ENCODE measurements at places on chromosomes 2 and 18.

- no peak for DNase-seq
Measured at GRCh38 chr2:143158098-143158497, 28.9 kb downstream of the ARHGAP15 start.

DNA sequence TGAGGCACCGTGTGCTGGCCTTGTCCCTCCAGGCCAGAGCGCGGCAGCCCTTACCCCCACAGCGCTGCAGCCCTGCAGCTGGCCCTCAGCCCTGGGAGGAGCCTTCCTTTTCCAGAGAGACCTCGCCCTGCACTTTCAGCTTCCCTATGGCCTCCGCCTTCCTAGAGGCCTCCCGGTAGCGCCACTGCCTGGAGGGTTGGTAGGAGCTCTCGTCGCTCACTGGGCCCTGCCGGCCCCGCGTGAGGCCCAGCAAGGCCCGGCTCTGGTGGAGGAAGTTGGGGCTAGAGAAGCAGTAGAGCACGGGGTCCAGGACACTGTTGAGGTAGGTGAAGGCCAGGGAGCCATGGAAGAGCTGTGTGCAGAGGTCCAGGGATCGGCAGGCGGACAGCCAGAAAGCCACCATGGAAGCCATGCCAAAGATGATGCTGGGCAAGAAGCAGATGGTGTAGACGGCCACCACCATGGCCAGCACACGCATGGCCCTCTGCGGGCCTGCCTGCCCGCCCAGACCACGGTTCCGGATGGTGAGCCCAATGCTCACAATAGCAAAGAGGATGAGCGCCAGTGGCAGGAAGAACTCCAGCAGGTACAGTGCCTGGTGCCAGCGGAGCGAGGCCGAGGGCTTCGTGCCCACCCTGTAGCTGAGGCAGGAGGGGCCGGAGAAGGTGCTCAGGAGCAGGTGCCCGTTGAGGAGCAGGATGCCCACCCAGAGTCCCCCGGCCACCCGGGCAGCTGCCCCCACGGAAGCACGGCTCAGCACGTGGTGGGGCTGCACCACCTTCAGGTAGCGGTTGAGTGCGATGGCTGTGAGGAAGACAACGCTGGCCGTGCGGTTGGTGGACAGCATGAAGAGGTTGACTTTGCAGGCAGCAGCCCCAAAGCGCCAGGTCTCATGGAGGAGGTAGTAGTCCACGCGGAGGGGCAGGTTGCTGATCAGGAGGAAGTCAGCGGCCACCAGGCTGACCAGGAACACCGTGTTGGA lies 821 bp downstream of the OXER1 start:
- no peak for DNase-seq

GRCh38 chr18:62847081-62847480 lies 131.7 kb downstream of the PHLPP1 start:
- DNase-seq: no peak

GRCh38 chr2:84417453-84418145 lies 41.5 kb downstream of the SUCLG1 start:
- no peak for DNase-seq

DNA sequence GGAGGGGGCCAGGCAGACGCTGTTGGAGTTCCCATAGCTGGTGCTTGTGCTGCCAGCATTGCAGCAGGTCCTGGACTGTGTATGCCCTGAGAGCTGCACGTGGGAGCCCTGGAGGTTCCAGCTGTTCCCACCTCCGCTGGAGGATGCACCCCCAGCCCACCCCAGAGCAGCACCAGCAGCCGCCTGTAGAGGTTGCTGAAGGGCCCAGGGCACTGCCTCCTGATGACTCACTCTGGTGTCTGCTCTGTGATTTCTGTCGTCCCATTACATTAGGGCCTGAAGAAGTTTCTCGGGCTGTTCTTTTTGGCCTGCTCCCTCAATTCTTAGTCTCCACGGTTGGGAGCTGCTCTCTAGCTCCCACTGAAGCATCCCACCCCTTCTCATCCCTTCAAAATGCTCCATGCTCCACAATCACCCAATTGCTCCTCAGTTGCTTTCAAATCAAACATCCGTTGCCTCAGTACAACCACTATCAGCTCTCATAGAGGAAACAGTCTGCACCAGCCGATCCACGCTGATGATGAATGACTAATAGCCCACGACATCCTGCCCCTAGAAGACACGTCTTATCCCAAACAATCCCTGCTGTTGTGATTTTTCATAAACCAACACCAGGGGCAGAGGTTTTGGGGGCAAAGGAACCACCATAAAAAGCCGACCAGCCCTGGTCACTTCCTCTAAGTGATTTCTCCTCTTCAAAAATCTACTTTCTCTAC lies 65.2 kb upstream of the RNF152 start:
- no peak for DNase-seq

DNA sequence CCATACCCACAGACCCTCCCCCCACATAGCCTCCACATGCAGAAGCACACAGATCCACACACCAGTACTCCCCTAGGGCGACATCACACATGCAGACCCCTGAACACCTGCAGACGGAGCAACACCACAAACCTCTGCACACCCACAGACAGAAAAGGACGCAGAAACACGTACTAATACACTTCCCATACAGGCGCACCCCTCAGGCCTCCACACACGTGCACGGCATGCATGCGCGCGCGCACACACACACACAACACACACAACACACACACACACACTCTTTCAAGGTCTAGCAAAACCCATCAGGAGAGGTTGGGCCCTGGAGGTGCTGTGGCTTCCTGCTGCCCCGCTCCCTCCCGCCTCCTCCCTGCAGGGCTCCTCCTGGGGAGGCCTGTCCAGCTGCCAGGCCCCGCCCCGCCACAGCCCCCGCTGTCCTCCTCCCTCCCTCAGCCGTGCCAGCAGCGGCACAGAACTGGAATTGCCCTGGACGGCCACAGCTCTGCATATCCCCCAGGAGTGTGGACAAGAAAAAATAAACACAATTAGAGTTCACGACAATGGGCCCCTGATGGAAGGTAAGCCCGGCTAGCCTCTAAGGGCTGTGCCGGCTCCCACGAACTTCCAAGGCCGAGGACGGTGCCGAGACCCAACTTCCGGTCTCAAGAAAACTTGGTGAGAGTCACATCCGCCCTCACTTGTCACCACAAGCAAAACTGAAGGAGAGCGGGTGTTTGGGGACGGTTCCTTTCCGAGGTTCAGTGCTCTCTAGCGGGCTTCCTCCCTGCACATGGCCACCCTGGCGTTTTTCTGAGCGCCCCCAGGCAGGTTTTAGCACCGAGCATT lies 6.8 kb downstream of the ZFP36L2 start:
- peak; percentile 58 for DNase-seq

GRCh38 chr2:74502720-74503505 lies 3.5 kb upstream of the LBX2 start:
- DNase-seq: peak; percentile 21

GRCh38 chr2:74760875-74761630 lies 72.9 kb upstream of the HK2 start:
- no peak for DNase-seq

- DNase-seq: no peak
Measured at GRCh38 chr2:204973616-204974015, 428.3 kb downstream of the PARD3B start.

- no peak for DNase-seq
Measured at GRCh38 chr2:11543337-11544216, 9.7 kb downstream of the GREB1 start.

DNA sequence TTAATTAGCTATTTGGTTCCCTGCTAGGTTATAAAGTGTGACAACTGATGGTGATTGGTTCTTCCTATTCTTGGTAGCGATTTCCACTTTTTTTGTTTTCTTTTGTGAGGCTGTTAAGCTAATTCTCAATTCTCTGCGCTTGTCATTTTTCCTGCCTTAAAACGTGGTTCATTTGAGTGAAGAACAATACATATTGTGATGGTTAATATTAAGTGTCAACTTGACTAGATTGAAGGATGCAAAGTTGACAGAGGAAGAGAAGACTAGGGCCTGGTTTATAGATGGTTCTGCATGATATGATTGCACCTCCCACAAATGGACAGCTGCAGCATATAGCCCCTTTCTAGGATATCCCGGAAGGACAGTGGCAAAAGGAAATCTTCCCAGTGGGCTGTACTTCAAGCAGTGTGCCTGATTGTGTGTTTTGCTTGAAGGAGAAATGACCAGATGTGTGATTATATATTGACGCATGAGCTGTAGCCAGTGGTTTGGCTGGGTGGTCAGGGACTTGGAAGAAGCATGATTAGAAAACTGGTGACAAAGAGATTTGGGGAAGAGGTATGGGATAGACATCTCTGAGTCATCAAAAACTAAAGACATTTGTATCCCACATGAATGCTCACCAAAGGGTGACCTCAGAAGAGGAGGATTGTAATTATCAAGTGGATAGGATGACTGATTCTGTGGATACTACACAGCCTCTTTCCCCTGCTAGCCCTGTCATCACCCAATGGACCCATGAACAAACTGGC lies 39.4 kb upstream of the ZNF804A start:
- no peak for DNase-seq

- DNase-seq: no peak
Measured at GRCh38 chr2:104975371-104975770, 62.5 kb upstream of the MRPS9 start.

GRCh38 chr18:21901423-21901945 lies 160.9 kb downstream of the MIB1 start:
- DNase-seq: no peak

GRCh38 chr2:149799013-149799705 lies 211.6 kb upstream of the MMADHC start:
- DNase-seq: no peak

GRCh38 chr2:129354631-129355030 lies 624.8 kb upstream of the RAB6C start:
- DNase-seq: no peak

GRCh38 chr18:41922176-41922575 lies 32.9 kb upstream of the PIK3C3 start:
- DNase-seq: no peak

DNA sequence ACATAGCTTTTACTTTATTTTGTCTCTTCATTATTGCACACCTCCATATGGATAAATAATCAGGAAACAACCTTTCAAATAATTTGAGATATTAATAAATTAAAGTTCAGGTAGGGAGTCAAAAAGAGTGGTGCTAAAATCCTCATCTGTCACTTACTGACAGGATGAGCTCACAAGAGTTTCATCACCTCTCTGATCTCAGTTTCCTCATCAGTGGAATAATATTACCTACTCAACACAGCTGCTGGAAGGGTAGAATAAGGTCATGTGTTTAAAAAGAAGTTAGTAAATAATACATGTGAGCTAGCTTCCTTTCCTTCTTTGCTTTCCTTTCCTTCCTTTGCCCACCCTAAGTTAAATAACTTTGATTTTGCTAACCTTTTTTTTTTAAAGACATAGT lies 61.9 kb downstream of the RDH14 start:
- no peak for DNase-seq

DNA sequence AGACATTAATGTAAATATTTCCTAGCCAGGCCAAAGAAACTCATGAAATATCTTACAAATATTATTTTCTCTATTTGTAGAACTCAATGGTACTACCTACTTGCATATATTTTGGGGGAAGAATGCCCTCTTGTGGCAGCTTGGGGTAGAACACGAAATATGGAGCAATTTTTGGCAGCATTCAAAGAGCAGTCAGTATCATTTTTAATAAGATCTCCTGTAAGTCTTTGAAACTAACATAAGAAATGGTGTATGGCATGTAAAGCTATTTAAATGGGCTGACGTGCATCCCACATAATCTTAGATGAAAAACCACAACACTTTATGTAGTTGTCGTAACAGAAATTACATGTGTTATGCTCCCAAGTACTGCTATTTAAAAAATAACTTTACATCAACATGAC lies 62.3 kb upstream of the CCDC195 start:
- DNase-seq: peak; percentile 36

DNA sequence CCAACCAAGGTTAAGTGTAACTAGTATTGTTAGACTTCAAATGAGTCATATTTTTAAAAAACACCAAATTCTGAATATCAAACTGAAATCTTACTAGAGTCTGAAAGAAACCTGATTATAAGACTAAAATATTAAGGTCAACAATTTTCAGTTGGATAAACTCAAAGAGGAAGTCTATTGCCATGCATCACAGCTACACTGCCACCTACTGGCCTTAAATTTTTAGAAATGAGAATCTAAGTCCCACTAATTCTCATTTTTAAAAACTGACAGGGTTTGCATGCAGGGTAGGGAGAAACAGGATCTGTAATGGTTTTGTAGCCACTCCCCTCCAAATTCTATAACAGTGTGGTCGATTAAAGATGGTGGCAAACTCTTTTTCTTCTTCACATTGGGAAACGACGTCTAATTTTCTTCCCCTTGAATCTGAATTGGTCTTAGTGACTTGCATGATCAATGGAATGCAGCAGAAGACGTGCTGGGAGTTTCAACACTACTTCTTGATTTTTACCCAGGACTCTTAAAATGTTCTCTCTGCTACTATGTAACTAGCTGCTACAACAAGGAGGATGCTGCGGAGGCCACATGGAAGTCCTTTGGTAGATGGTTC lies 176.1 kb upstream of the SESTD1 start:
- DNase-seq: no peak

GRCh38 chr2:236887953-236888793 lies 197.5 kb upstream of the COPS8 start:
- DNase-seq: no peak

DNA sequence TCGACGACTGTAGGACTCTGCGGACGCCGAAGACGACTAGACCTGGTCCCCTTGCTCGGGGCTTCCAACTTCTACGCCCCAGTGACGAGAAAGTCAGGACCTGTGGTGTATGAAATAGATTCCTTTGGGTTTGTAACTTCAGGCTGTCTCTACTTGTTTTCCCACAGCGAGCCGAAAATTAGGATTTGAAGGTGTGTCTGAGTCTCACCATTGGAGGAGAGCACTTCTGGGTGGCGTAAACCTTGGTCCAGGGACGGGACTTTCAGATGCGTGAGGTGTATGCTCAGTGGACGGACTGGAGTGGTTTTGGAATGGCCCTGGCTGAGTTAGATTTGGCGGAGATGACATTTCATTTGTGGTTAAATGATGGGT lies 1.3 kb downstream of the BIRC6 start:
- no peak for DNase-seq

- no peak for DNase-seq
Measured at GRCh38 chr18:58315739-58316215, 271.8 kb downstream of the NEDD4L start.

- no peak for DNase-seq
Measured at GRCh38 chr2:221377597-221377996, 194.5 kb downstream of the EPHA4 start.

- no peak for DNase-seq
Measured at GRCh38 chr2:79771493-79771892, 258.6 kb downstream of the CTNNA2 start.

DNA sequence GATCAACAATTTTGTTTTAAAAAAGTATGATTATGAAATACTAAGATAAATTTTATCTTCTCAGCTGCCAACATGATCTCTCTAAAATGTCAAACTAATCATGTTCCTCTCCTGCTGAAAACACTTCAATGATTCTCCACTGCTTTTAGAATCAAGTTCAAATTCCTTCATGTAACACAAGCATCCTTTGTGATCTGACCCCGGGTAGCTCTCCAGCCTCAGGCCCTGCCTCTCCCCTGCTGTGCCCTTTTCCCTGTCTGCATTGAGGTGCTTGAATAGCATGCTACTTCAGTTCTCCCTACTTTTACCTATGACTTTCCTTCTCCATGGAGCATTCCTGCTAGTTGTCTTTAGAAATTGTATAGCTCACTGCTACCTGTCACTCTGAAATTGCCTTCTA lies 274.8 kb downstream of the PDE11A start:
- DNase-seq: no peak

GRCh38 chr2:111148925-111149324 lies 28.2 kb downstream of the BCL2L11 start:
- DNase-seq: no peak
